Cardiac fibroblast (primary cell): ENCODE measurements at places on chromosomes 7 and 10.

GRCh38 chr10:68900427-68901104 lies 549 bp upstream of the DDX50 start:
- peak; percentile 76 for DNase-seq

GRCh38 chr10:32846974-32847373 lies 111.1 kb downstream of the ITGB1 start:
- no peak for DNase-seq

GRCh38 chr10:80870282-80870681 lies 332.6 kb downstream of the SH2D4B start:
- no peak for DNase-seq

- DNase-seq = no peak
These were observed 603.7 kb upstream of the MKI67 start for GRCh38 chr10:128729910-128730420.

GRCh38 chr10:33143160-33143728 lies 185.2 kb upstream of the ITGB1 start:
- peak; percentile 82 for DNase-seq

DNA sequence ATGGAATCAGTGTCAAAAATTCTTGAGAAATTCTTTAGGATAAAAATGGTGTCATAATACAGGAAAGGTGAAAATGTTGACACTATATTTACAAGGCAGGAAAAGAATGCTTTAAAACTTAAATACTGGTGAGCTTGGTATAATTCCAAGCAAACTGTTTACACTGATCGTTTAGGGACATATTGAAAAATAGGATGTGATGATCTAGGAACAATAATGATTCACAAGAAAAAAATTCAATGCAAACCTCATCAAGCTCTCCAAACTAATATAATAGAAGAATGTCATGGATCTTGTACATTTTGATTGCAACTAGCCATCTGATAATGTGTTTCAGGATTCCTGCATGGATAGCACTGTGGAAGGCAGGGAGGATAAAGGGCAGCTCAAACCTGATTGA lies 98.4 kb downstream of the CHRM2 start:
- no peak for DNase-seq

- DNase-seq = peak; percentile 15
These were observed 18.8 kb upstream of the LIPM start for GRCh38 chr10:88783724-88784123.

DNA sequence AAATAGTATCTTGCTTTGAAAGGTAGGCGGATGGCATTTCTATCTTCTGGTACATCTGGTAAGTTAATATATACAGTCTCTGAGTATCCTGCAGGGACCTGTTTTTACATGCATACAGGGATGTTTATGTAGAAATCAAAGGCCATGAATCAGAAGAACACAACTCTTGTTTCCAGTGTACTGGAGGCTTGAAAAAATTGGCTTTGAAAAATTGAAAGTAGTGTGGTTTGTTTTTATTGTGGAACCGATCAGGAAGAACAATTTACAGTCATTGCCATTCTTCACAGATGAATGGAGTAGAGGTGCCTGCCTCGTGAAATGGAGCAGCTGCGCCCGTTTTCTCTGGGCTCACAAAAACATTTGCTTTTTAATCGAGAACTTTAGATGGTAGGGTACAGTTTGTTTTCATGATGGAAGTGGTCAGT lies 54.0 kb upstream of the RPA3 start:
- no peak for DNase-seq

DNA sequence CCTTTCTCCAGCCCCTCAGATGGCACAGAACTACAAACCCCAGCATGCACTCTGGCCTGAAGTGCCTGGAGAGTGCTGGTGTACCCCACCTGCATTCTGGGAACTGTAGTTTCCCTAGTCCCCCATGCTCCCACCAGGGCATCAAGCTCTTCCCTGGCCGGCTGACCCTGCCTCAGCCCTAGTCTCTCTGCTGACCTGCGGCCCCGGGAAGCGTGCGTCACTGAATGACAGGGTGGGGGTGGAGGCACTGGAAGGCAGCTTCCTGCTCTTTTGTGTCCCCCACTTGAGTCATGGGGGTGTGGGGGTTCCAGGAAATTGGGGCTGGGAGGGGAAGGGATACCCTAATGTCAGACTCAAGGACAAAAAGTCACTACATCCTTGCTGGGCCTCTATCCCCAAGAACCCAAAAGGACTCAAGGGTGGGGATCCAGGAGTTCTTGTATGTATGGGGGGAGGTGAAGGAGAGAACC lies 2.1 kb downstream of the NOS3 start:
- peak; percentile 22 for DNase-seq

GRCh38 chr10:24969841-24970281 lies 17.5 kb upstream of the PRTFDC1 start:
- peak; percentile 26 for DNase-seq

DNA sequence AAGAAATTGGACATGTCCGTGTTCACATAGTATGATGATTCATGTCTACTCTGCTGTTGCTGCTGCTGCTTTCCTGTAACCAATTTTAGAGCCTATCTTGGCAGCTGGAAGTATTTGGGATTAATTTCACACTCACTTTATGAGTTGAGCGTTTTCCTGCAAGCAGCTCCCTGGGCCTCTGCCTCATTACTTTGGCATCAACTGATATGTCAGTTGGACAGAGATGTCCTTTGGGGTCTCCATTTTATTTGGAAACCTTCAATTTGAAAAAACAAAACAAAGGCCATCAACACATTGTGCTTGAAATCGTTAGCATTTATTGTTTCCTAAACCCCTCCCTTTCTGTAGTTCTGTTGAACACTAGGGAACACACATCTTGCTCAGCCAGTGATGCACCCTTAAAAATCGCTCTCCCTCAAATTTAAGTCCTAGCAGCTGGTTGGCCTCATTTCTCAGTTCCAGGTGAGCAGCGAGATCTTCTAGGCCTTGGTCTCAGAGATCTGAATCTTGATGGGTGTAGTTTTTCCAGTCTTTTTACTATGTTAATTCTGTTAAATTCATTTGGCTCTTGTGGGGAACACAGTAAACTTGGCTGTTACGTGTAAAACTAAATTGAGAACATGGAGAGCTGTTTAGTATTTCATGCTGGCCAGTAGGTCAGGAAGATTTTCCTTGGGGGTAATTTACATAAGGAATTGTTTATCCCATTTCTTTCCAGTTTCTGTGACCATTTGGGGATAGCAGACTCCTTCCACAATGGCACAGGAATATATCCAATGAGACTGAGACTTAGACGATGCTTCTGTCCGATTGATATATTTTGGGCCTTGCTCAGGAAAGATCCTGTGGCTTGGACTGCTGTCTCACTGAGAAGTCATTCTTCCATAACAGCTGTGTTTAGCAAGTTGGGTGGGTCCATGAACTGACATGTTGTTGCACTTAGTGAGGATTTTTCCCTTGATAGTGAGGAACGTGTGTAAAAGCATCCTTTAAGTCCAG lies 371.6 kb downstream of the BBS9 start:
- DNase-seq = peak; percentile 10

GRCh38 chr7:45132708-45133320 lies 21.3 kb upstream of the TBRG4 start:
- DNase-seq = no peak

DNA sequence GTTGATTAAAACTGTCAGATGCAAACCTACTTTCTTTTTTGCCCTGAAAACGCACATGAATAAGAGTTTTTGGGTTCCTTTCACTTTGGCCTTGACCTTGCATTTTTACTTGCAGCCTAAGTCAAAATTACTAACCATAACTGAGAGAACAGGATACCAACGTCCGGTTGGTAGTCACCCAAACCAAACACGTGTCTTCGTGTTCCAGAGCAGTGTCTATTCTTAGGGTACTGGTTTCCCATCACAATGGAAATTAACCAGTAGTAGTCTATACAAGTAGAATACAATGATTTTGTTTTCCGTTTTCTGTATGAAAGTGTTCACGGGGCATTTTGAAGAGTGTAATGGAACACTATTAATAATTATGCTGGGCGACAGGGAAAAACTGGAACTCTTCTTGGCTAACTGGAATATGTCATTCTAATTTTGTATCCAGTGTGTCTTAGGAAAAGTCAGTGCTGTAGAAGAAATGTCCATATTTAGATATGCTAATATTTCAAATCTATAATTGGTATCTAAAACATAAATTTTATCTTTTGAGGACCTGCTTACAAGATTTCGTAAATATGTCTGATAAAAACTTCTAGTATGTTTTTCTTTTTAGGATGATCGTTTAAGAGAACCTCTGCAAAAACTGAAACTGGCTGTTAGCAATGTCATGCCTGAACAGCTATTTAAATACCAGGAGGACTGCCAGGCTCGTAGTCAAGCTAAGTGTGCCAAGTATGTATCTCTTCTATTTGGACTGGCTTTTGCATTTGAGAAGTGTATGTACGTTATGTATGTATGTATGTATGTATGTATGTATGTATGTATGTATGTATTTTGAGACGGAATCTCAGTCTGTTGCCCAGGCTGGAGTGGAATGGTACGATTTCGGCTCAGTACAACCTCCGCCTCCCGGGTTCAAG lies 40.9 kb downstream of the UBN2 start:
- no peak for DNase-seq

- no peak for DNase-seq
These were observed 1016.9 kb upstream of the AUTS2 start for GRCh38 chr7:68581417-68581816.

DNA sequence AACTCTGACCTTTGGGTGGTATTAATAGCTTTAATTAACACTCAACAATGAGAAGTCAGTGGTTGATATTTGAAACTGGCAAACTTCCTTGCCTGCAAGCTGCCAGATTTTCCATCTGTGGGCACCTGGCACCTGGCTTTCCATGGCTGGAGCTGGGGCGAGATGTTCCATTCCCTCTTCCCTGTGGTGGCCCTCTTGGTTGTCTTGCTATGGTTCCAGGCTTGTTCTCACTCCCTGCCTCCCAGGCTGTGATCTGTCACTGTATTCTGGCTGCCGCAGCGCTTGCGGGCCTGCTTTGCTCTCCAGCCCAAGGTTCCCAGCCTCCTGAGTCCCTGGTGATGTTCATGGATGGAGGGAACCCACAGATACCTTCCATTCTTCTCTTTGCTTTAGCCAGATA lies 201.0 kb downstream of the FRMD4A start:
- no peak for DNase-seq

GRCh38 chr10:133278577-133279265 lies 2.1 kb upstream of the ADAM8 start:
- DNase-seq = peak; percentile 45

GRCh38 chr7:99365318-99366141 lies 9.0 kb upstream of the ARPC1B start:
- peak; percentile 29 for DNase-seq

GRCh38 chr10:475709-476454 lies 213.6 kb downstream of the DIP2C start:
- DNase-seq = no peak

GRCh38 chr10:86596266-86596665 lies 58.1 kb upstream of the OPN4 start:
- DNase-seq = peak; percentile 35

GRCh38 chr7:98368716-98369115 lies 32.2 kb downstream of the BAIAP2L1 start:
- DNase-seq = peak; percentile 27

- no peak for DNase-seq
These were observed 280.9 kb upstream of the FZD8 start for GRCh38 chr10:35922876-35923600.

GRCh38 chr10:32433542-32433941 lies 12.4 kb upstream of the CCDC7 start:
- DNase-seq = no peak

DNA sequence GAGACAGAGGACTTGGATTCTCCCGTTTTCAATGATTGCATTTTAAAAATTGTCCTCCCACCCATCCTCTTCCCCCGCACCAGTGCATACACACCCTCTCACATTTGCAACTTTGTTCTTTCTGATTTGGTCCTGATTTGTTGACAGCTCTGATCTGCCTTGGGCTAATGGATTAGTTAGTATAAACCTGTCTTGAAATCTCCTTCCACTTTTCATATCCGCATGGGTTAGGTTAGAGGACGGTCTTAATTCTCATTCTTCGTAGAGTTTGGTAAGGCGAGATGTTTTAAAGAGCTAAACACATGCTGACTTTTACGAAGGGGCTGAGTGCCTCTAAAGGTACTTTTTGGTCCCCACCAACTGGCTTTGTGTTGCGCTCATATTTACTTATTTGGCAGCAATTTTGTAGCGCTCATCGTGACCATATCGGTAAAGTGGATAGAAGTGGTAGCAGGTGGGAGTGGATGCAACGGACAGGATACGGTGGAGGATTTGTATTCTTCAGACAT lies 1.1 kb downstream of the AHR start:
- DNase-seq = no peak

DNA sequence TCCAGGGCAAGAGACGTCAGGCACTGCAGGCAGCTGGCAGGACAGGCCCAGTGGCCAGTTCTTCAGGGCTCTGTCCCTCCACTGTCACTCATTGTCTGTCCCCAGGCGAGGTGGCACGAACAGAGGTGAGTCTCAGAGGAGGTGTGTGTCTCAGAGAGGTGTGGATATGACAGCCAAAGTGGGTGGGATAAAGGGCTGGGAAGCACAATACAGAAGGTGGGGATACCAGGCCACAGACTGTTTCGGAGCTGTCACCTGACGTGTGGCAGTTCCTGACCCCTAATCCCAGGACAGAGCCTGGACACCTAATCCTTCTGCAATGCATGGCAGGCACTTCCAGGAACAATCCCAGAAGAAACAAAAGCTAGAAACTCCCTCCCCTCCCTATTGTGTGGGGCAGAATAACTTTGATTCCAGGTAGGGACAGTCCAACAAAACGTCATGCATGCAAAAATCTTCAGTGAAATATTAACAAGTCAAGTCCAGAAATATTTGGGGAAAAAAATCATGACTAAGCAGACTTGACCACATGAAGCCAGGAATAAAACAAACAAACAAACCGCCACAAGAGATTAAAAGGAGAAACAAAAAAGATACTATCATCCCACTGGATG lies 11.6 kb downstream of the KLRG2 start:
- peak; percentile 17 for DNase-seq
